ENCODE measurements at places on chromosomes 4 and X. TPM values are rescaled to one million over a fixed set of nuclear protein-coding genes. Genes with fewer than 3 reads are reported as not detected.

- no peak overlapping the region for H3K4me3 ChIP-seq
- DNase-seq, result no peak
- no peaks in the 10 kb centered on the region for H3K4me1 ChIP-seq
Observed at GRCh38 chr4:66855956-66856355, 689.3 kb downstream of the CENPC start.

- H3K4me1 ChIP-seq, result no peaks in the 10 kb centered on the region
- DNase-seq, result no peak
- H3K4me3 ChIP-seq, result no peak overlapping the region
- H3K36me3 ChIP-seq, result no peaks in the 10 kb centered on the region
- no peaks in the 10 kb centered on the region for H3K27me3 ChIP-seq
Observed at GRCh38 chr4:8568068-8568668, 12.0 kb upstream of the GPR78 start.

- peak overlapping the region; percentile 89 for H3K4me3 ChIP-seq
- H3K27me3 ChIP-seq, result peaks cover 11% of the 10 kb centered on the region
- no peaks in the 10 kb centered on the region for H3K36me3 ChIP-seq
- H3K4me1 ChIP-seq, result peaks cover 10% of the 10 kb centered on the region
- no peak for DNase-seq
Observed at GRCh38 chr4:26583538-26583864, 383 bp upstream of the TBC1D19 start.

- no peaks in the 10 kb centered on the region for H3K4me1 ChIP-seq
- H3K27me3 ChIP-seq, result no peaks in the 10 kb centered on the region
Observed at GRCh38 chrX:4588466-4588865, 875.0 kb upstream of the PRKX start.

DNA sequence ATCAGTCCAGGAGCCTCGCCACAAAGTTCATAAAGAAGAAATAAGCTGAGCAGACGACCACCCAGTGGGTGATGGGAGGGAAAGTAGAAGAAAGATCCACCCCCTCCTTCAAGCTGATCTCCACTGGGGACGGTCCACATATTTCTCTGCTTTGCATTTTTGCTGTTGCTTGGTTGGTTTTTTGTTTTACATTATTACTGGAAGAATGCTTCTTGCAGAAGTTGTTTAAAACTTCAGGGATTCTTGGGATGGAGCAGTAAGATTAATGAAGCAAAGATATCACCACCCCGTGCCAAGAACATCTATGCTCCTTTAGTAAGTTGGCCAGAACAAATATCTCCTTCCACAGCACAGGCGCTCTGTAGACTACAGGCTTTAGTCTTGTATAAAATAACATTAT lies 30.1 kb downstream of the LGI2 start:
- no peak overlapping the region for H3K27ac ChIP-seq
- no peak for DNase-seq
- no peaks in the 10 kb centered on the region for H3K36me3 ChIP-seq
- H3K4me1 ChIP-seq, result peaks cover 19% of the 10 kb centered on the region
- no peaks in the 10 kb centered on the region for H3K27me3 ChIP-seq

Gene SOX3
- total RNA-seq, result not detected

Gene NAP1L2
- 1.0 TPM for total RNA-seq

Gene ZFP92
- total RNA-seq, result 1.2 TPM

Gene SLC9A6
- 15.5 TPM for total RNA-seq

Measured in endothelial cell of umbilical vein (primary cell).